Endodermal cell (in vitro differentiated cells): ENCODE measurements at places on chromosomes 6 and 20. TPM values are rescaled to one million over a fixed set of nuclear protein-coding genes. Genes with fewer than 3 reads are reported as not detected.
A peak's percentile ranks its signal among the peaks of the same experiment; 100 is the strongest.

Gene LY6G6C
- 0.29 and 0.90 TPM in 2 replicates for total RNA-seq

Gene PTPRT
- 1.6 to 2.3 TPM (median 2.3 TPM) in 3 replicates for total RNA-seq

Gene IRAK1BP1
- total RNA-seq, result 5.0 and 5.7 TPM in 2 replicates

Gene RNF182
- total RNA-seq, result 2.6 to 5.2 TPM (median 2.8 TPM) in 3 replicates

Gene DNMT3B
- 63.9 to 91.9 TPM (median 82.1 TPM) in 3 replicates for total RNA-seq

DNA sequence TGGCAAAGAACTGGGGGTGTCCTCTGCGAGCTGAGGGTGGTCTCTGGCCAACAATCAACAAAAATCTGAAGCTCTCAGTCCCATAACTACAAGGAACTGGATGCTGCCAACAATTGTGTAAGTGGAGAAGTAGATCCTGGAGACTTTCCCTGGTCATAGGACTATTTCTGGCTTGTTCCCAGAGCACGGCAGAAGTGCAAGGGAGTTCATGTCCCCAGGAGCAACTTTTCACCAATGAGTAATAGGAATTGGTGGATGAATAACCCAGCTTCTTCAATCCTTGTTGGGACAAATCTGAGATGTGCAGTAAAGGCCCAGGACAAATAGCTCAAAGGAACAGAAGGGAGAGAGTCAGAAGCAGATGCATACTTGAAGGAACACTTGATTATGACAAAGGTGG, 95.5 kb downstream of the QRSL1 start:
- no peak for DNase-seq

- DNase-seq, result no peak
Measured at GRCh38 chr20:22339946-22340345, 244.4 kb downstream of the FOXA2 start.

DNA sequence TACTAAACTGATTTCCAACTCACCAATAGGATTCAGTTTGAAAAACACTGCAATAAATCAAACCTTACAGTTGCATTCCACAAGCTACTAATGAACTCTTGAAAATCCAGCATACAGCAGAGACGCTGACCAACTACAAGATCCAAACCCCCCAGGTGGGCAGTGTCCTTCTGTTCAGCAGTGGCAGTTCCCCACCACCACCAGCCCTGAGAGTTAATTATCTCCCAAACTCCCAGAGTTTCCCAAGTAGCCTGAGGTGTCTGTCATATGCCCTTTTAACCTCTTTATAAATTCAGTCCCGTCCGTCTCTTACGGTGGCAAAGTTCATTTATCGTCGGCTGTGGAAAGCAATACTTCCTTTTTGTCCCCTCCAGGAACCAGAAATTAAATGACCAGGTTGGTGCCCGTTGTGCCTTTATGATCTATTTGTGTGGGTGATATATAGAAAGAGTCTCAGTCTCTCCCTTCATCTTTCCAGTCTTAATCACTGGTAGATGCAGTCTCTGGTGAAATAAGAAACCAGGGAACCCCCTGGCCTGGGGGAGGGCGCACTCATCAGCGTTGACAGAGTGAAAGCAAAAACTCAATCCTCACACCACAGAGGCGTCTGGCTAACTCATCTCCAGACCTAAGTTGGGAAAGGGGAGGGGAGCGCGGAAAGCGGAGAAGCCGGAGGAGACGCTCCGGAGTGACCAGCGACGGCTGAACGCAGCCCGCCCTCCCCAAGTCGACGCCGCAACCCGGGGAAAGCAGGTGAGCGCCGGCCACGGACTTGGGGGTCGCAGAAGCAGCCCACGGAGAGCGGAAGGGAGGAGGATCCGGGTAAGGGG, 717 bp downstream of the MRPL14 start:
- DNase-seq, result peak; percentile 84

- DNase-seq, result no peak
Measured at GRCh38 chr20:62117658-62118057, 4.6 kb upstream of the LSM14B start.

DNA sequence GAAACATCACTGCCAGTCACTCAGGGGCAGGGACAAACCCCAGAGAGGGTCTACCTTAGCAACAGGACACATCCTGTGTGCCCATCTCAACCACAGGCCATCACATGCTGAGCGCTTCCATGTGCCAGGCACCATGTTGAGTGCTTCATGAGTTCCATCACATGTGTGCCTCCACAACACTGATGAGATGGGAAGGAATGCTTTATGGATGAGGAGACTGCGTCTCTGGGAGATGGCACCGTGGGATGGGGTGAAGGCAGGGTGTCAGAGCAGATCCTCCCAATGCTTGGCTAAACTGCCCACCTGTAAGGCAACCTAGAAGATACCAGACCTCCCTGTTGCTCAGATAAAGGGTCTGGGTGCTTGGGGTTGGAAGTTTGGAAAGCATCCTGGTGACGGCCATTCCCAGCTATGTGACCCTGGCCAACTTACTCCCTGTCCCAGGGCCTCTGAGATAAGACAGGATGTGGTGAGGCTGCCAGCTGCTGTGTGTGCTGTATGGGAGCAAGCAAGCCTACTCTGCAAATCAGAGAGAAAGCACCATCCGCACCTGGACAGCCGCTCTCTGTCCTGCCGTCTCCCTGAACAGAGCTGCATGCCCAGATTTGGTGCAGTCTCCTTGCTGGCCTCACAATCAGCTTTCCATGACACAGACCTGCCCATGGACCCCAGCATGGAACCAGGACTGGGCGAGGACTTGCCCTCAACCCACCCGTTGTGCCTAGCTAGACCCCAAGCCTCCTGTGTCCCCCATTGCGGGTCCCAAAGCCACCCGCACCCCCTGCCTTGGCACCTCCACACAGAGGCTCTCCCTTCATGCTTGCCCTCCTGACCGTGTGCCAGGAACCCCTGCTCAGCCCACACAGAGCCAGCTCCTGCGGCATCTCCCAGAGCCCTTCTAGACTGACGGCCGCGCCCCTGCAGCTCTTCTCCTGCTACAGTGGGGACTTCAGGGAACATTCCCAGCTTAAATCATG, 143.7 kb downstream of the SYNDIG1 start:
- peak; percentile 25 for DNase-seq

GRCh38 chr6:23243854-23244253, 674.5 kb downstream of the HDGFL1 start:
- DNase-seq, result no peak

DNA sequence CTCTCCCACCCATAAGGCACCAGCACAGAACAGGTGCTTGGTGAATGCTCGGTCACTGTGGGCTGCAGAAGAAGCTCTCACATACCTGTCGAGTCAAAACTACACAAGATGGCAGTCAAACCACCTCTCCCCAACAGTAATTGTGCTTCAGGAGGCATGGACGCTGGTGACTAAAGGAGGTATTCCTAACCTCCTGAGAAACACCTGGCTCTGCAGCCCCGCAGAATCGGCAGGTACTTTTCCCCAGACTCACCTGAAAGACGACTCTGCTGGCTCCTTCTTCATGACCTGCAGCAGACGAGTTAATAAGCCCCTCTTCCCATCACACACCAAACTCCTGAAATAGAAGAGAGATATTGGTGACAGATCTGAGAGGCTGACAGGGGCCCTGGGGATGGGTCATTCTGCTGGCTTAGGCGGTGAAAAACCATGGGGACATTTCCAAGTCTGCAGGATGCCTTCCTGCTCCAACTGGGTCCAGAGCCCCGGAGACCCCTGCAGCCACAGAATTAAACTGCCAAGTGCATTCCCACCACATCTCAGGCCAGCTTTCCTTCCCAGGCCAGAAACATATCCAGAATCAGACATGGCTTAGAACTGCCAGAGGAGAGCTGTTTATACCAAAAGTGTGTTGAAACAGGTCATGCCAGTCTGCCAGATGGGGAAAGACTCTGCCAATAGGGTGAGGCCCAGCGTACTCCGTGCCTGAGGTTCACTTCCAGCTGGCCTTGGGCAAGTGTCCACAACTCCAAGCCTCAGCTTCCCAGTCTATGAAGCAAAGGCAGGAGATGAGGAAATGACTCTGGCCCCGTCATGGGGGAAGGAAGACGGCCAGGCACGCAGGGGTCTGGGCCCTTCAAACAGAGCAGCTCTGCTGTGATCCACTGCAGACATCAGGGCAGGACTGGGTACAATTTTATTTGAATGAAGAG, 53.0 kb downstream of the MYH7B start:
- peak; percentile 20 for DNase-seq

GRCh38 chr6:44679438-44680201, 292.1 kb downstream of the CDC5L start:
- no peak for DNase-seq
